NCI-H510A treated with DMSO at 0.1 percent for 48 hours (cell line): ENCODE measurements at places on chromosomes 6 and 20.
A peak's percentile ranks its signal among the peaks of the same experiment; 100 is the strongest.

DNA sequence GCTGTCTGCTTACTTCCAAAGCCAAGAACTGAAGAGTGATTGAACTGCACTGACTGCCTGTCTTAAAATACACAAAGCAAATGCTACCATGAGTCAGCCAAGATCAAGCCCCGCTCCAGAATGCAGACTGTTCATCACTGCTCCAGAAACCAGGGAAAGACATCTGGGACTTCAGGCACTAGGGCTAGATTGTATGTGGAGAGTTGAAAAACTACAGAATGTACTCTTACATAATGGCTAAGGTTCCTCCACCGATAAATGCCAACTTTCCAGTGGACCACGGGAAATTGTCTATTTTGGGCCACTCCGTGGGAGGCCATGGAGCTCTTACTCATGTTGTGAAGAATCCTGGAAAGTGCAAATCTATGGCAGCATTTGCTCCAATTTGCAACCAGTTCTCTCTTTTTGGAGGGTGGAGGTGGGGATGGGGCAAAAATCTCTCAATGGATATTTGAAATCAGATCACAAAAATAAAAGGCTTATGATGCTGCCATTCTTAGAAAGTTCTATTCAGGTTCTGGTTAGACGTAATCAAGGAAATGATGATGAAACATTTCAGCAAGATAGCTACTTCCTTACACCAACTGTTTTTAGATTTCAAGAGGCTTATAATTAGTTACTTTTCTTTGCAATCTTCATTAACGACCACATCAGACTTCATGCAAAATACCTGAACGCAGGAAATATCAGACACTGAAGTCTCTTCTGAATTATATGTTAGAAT, 11.8 kb upstream of the CAP2 start:
- no peak for DNase-seq

DNA sequence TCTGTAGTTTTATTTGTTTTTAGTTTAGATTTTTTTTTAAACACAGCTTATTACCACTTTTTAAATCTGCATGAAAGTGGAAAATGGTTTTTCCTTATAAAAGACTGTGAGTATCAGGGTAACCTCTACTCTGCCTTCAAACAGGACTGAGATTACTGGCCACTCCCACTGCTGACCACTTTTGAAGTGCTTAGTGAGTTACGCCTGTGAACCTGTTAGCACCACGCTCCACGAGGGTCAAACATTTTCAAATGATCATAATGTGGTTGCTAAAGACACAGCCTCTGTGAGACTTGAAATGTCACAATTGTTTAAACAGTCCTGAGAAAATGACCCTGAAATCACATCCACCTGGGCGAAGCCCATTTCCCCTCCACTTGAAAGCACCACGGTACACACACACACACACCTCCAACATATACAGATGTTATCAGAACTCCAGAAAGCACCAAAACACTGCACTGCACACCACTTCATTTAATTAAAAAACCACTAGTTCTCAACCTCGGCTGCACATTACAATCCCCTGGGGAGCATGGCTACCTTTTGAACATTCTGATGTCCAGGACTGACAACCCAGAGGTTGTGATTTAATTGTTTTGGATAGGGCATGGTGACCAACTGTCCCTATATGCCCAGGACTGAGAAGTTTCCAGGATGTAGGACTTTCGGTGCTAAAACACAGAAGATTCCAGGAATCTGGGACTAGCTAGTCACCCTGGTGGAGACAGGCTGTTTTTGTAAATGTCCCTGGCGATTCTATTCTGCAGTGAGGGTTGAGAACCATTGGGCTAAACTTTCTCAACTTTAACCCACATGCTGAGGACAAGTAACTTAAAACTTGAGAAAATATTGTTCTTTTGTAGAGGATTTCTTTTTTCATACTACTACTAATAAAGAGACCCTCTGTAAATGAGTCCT, 176.4 kb upstream of the MYLIP start:
- DNase-seq = no peak

GRCh38 chr20:57965441-57965840, 255.6 kb upstream of the PMEPA1 start:
- no peak for DNase-seq

- no peak for DNase-seq
These were observed 9.6 kb upstream of the LBP start for GRCh38 chr20:38336726-38337125.

DNA sequence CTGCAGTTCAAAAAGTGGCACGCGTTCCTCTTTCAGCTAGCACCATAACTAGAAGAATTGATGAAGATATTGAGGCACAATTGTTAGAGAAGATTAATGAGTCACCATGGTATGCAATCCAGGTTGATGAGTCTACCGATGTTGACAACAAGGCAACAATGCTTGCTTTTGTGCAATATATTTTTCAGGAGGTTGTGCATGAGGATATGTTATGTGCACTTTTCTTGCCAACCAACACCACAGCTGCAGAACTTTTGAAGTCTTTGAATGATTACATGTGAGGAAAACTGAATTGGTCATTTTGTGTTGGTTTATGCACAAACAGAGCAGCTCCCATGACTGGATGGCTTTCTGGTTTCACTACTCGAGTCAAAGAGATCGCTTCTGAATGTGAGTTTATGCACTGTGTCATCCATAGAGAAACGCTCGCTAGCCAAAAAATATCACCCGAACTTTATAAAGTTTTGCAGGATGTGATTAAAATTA, 129.3 kb upstream of the SLC24A3 start:
- DNase-seq = no peak

DNA sequence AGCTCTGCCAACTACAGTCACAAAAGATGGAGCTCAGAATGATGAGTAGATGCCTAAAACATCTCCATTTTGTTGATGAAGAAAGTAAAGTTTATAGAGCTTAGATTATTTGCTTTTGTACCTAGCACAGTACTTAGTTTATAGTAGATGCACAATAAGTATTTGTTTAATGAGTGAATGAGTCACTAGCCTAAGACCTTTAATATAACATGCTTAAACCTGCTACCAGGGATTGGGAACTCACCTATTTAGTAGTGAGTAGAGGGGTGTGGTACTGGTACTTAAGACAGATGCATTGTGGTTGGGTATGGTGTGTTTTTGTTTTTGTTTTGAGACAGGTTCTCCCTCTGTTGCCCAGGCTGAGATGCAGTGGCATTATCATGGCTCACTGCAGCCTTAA, 35.8 kb downstream of the TRIM38 start:
- no peak for DNase-seq

DNA sequence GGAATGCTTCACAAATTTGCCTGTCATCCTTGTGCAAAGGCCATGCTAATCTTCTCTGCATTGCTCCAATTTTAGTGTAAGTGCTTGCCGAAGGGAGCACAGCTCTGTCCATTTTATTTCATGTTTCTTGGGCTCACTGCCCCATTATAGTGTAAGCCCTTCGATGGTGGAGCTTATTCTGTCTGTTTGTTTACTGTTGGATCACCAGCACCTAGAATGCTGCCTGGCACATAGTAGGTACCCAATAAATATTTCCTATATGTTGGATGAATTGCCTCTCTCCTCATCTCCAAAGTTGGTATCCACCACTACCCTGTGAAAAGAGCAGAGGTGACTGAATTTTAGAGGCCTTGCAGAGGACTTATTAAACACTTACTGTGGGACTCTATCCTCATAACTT, 18.8 kb upstream of the HMGN4 start:
- no peak for DNase-seq

GRCh38 chr6:163670336-163670735, 255.8 kb downstream of the QKI start:
- DNase-seq = no peak

DNA sequence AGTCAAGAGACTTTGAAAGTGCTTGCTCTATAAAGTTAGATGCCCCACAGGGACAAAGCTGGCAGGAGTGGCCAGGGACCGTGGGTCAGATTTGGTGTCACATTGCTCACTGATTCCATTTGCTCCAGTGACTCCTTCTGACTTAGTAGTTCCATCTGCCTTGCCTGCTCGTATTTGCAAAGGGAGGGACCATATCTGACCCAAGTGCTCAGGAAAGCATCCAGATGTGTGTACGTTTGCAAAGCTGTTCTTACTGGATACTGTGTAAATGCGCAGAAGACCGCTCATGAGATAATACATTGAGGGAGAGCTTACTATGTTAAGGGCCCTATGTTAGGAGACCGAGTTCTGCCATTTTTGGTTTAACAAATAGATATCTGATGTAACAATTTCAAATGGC, 21.2 kb upstream of the CCN6 start:
- no peak for DNase-seq

GRCh38 chr6:155399745-155400653, 55.6 kb downstream of the NOX3 start:
- DNase-seq = no peak

DNA sequence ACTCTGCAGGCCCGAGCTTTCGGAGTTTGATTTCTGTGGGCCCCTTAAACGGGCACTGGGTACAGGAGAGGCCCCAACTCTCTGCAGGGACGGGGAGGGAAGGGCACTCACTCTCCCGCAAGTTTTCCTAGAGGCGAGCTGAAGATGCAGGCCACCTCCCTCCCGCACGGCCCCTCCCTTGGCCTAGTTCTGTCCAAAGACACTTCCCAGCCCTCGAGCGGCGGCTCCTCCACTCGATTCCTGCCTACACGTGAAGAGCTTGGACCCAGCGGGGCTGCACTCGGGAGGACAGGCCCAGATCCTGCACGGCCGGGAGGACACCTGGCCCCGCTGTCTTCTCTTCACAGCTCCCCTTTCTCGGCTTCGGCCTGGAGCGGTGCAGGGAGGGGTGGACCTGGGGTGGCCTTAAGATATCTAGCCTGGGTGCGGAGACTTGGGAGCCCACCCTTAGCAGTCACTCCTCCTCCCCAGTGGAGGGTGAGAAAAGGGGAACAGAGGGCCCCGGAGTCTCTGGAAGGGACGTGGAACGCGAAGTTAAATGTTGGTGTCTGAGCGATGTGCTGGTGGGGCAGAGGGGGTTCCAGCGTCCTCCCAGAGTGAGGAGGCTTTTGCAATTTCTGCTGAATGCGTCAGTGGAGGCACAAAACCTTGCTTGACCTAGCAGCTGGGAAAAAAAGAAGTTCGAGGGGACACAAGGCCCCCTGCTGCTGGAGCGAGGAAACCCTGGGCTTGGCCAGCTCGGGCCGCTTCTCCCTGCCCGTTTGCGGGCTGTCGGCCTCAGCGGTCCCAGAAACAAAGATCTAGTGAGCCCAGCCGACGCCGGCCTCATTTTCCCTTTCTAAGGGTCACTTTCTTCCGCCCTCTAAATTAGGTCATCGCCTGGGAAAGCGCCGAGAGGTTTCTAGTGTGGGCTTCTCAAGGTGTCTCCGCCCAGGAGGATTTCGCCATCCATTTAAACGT, 4.9 kb downstream of the OLIG3 start:
- no peak for DNase-seq

DNA sequence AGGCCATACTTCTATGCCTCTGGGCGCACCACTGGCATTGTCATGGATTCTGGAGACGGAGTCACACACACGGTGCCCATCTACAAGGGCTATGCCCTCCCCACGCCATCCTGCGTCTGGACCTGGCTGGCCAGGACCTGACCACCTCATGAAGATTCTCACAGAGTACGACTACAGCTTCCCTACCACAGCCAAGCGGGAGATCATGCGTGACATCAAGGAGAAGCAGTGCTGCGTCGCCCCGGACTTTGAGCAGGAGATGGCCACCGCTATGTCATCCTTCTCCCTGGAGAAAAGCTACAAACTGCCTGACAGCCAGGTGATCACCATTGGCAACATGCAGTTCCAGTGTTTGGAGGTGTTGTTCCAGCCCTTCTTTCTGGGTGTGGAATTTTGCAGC, 23.8 kb downstream of the TMEM74B start:
- no peak for DNase-seq

DNA sequence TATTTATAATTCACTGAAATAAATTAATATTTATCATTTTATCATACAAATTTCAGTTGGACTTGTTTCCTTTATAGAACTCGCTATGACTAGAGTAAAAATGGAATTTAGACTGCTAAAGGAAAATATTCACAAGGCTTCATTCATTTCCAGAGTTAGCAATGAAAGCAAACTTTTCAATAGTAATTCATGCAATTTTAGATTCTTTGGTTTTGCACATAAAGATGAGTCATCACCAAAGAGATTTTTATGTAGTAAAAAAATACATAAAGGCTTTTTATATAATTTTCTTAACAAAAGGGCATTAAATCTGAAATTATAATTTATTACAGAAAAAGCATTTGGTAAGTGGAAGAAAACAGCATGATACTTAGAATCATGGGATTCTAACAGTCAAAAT, 37.2 kb upstream of the STXBP5 start:
- DNase-seq = no peak

DNA sequence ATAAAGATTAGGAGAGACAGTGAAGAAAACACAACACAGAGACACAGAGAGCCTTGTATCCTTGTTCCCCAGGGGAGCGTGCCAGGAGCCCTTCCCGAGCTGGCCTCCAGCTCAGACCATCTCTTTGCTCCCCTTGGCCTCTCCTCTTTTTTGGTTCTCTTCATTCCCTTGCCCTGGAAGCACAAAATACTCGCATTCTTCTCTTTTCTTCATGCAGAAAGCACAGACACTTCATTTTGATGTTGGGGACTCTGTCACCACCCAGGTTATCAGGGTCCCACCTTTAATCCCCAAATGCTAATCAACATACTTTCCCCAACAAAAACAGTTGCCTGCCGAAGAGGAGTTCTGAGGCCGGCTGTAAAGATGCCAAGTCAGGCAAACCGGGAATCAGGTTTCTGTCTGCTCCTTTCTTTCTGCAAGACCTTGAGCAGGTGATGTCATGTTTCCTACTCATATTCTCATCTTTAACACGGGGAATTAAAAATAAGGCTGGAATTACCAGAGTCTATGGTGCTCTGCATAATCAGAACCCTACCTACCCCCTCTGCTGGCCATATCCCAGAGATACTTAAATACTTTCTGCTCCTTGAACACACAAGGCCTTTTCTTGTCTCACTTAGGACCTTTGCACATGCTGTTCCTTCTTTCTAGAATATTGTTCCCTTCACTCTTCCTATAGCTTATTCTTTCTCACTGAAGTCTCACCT, 21.7 kb downstream of the TGM6 start:
- peak; percentile 12 for DNase-seq

- no peak for DNase-seq
These were observed 39.0 kb downstream of the IL22RA2 start for GRCh38 chr6:137134483-137134882.

GRCh38 chr6:138372711-138373463, 4.8 kb upstream of the SMIM28 start:
- no peak for DNase-seq
